Activated CD8-positive, alpha-beta memory T cell treated with anti-CD3 and anti-CD28 coated beads, Interleukin-2, amount 50 U/mL, for 48 hours (primary cell): ENCODE measurements at places on chromosomes 12 and 14.
A peak's percentile ranks its signal among the peaks of the same experiment; 100 is the strongest.

DNA sequence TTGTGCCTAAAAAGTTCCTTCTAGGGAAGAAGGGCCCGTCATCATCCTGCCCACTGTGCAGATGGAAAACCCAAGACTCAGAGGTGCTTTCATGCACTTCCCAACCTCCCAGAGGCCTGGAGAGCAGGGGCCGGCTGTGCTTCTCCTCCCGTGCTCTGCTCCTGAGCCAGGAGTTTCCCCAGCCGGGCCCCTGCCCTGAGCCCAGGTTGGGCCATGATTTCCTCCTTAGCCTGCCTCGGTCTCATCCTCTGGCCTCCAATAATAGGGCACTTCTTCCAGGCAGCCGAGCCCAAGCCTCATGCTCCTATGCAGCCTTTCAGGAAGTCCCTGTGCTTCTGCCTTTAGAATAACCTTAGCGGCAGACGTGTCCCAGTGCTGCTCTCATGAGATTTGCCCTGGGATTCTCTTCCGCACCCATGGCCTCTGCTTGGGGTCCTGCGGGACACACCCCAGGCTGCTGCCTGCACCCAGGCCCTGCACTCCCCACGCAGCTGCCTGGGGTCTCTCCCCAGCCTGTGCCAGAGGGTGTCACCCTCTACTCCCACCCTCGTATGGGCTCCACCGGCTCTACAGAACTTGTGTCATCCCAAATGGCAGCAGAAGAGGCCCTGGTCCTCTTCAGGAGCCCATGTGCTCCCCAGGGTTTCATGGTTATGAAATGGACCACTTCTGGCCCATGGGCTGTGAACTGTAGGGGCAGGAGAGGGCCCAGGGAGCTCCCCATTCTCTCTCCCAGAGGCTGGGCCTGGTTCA lies 359.3 kb downstream of the ADGRD1 start:
- DNase-seq, result no peak

GRCh38 chr14:55412676-55413075 lies 1.0 kb upstream of the ATG14 start:
- DNase-seq, result no peak

- DNase-seq, result peak; percentile 51
Measured at GRCh38 chr14:37594971-37595808, at the start of the genes FOXA1 and TTC6. Gene FOXA1 (minus strand): TSS chr14:37595249. CDS start chr14:37594972, 277 bp downstream. Gene TTC6 (plus strand): TSS chr14:37595629. CDS start chr14:37622065, 26,436 bp downstream.

- DNase-seq, result no peak
Measured at GRCh38 chr14:89011355-89012281, 187.2 kb downstream of the TTC8 start.

- DNase-seq, result no peak
Measured at GRCh38 chr12:64450711-64451486, 1.0 kb upstream of the TBK1 start.

DNA sequence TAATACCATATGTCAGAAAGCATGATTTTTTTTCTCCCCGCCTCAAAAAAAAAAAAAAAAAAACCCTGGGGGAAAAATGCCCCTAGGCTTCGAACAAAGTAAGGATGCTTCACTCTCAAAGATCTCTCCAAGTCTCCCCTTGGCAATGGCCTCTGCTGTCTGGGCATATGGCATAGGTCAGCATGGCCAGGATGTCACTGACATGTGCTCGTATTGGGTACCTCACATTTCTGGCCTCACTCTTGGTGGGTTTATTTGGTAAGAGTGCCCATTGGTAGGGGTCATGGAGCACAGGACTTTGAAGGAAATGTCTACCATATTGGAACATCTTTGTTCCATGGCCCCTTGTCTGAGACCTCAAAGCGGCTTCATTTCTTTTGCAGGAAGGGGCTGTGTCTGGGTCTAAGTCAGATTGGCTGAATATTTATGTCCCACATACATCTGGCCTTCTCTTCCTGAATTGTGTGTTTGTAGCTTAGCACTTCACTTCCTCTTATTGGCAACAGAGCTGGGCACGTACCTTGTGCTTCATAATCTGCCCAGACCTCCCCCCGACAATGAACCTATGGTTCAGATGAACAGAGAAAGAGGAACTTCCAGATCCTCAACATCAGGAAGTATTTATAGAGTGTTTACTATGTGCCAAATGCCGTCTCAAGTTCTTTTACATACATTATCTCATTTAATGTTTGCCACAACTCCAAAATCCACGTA lies 36.3 kb upstream of the OAS1 start:
- DNase-seq, result no peak

DNA sequence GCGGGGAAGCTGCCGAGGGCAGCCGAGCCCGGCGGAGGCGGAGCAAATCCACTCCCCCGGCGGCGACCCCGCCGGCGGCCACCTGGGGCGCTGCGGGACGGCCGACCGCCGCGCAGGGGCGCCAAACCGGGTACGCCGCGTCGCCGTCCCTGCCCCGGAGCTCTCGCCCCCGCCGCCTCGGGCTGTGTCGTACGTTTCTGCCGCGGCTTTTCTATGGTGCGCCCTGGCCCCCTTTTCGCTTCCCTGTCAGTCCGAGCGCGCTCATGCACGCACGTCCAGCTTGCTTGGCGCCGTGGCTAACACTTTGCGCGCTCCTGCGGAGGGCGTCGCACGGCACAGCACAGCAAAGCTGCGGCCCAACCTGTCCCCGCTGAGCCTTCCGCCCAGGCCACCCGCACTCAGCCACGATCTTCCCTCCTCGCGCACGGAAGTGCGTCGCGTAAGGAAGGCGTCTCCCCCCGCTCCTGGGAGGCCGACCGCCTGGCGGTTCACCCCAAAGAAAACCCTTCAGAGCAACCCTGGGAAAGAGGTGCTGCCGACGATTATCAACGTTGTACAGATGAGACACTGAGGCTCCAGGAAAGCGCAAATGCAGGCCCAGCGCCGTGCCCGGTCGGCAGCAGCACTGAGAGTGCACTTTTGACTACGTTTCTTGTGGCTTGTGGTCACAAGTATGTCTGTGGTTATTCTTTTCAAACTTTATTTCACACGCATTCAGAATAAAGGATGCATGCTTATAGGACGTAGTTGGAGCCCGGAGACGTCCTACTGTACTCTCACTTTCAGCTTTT lies at the start of gene HECTD1:
Gene HECTD1, minus strand, starts transcription at position 39 of the 791 bp plus-strand sequence. CDS start 1,857 bp downstream, outside the sequence.
- DNase-seq, result peak; percentile 93

DNA sequence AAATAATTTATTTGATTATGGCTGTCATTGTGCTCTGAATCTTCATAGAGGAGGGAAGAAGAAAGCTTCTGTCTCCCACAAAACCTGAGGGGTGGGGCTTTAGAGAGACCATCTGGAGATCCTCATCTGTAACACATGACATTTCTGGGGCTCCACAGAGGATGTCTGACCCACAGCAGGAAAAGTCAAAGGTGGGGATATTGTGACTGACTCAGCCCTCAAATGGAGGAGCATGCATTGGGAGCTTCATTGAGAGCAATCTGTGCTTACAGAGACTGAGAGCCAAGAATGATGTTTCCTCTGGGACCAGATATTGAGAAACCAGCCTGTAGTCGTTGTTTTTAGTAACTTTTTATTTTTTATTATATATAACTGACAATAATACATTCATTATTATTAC lies 158.7 kb downstream of the SYT1 start:
- no peak for DNase-seq

DNA sequence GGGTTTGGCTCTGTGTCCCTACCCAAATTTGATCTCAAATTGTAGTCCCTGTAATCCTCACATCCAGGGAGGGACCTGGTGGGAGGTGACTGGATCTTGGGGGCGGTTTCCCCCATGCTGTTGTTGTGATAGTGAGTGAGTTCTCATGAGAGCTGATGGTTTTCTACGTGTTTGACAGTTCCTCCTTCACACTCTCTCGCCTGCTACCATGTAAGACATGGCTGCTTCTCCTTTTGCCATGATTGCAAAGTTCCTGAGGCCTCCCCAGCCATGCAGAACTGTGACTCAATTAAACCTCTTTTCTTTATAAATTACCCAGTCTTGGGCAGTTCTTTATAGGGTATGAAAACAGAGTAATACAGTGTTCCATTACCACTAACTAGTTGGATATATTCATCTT lies 10.3 kb upstream of the LRRC23 start:
- DNase-seq, result no peak

GRCh38 chr14:103880348-103881267 lies 33.2 kb upstream of the PPP1R13B start:
- DNase-seq, result peak; percentile 61

GRCh38 chr14:106107703-106108102 lies 581.3 kb downstream of the TMEM121 start:
- DNase-seq, result no peak

DNA sequence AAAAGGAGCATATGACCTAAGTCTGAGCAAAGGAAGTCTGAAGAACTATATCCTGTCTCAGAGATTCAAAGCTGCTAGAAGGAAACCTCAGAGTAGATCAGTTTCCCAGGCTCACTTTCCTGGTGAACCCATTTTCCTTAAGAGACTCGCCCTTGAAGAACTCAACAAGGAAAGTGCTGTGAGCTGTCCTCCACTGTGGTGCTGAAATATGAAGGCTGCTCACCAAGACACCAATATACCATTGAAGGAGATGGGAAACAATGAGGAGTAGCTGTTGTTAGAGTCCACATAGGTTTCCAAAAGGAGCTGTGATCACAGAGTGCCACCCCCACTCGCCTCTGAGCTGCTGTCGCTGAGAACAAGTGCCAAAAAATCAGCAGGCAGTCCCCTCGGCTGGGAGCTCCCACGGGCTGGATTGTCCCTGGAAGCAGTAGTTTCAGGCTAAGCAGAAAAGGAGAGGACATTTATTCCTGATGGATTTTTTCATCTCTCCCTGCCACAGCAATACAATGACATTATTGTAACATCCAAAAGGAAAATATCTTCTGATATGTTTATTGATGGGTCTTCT lies 282.1 kb downstream of the RPS29 start:
- DNase-seq, result no peak

DNA sequence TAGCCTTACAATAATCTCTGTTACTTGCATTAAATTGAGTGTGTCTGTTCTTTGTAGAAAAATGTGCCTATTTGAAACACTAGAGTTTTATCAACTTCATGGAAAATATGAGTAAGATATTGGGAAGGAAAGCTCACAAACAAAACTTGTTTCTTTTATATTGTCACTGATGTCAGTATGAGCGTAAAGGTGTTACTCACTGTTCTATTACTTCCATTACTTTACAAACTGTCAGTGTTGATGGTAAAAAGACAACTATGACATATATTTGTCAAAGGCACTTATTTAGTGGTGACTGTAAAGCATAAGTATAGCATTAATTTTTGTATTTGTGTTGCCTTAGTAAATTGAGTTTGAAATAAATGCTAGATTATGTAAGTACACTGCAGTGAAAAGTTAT lies 193.7 kb upstream of the FLRT2 start:
- no peak for DNase-seq

GRCh38 chr14:50232276-50232642 lies 881 bp upstream of the SOS2 start:
- DNase-seq, result no peak

DNA sequence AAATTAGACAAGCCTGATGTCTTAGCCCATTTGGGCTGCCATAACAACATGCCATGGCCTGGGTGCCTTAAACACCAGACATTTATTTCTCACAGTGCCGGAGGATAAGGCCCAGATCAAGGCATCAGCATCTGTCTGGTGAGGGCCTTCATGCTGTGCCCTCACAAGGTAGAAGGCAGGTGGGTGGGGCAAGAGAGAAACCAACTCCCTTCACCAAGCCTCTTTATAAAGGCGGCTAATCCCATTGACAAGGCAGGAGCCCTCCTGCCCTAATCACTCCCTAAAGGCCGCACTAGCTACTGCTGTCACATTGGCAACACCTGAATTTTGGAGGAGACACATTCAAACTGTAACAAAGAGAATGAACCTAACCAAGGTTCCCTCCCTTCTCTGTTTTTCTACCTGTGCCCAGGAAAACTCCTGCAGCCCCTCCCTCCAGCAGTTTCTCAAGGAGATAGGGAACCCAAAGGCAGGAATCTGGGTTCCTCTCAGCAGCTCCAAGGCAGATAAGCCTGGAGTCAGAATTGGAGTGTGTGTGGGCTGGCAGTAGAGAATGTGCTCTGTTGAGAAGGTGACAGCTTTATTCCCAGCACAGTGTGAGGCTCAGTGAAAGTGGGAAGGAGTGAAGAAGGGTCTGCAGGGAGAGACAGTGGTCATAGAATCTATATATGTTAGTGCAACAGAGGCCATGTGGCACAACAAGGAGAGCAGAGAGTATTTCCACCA lies 21.7 kb upstream of the GPATCH2L start:
- no peak for DNase-seq

- peak; percentile 68 for DNase-seq
Measured at GRCh38 chr12:57241402-57242310, 9.3 kb downstream of the STAC3 start.

- peak; percentile 89 for DNase-seq
Measured at GRCh38 chr14:24171422-24172260, at the start of gene REC8. Gene REC8 (plus strand): TSS chr14:24172080. CDS start chr14:24172553, 473 bp downstream.

GRCh38 chr14:99931308-99931707 lies 133.9 kb upstream of the EVL start:
- DNase-seq, result no peak

DNA sequence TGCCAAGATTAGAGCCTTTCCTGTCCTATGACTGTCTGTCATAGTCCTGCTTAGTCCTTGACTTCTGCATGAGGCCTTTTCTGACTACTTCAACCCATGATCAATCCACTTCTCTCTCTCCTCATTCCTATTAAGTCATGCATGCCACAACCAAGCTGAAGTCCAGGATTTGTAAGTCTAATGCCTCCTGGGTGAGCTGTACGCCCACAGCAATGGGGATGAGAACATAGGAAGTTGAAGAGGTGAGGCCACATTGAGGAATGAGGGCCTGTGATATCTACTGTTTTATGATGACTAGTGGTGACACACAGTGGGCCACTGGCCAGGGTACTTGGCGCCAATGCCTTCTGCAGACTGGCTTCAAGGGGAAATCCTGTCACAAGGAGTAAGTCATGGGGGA lies 994.1 kb upstream of the TMEM132C start:
- DNase-seq, result no peak

- no peak for DNase-seq
Measured at GRCh38 chr12:110545812-110546211, 37.3 kb downstream of the PPTC7 start.

GRCh38 chr12:12181511-12181910 lies 85.3 kb downstream of the LRP6 start:
- DNase-seq, result no peak

GRCh38 chr12:6318440-6318879 lies 8.0 kb downstream of the PLEKHG6 start:
- DNase-seq, result no peak

- no peak for DNase-seq
Measured at GRCh38 chr14:61627612-61628011, 67.7 kb upstream of the HIF1A start.

DNA sequence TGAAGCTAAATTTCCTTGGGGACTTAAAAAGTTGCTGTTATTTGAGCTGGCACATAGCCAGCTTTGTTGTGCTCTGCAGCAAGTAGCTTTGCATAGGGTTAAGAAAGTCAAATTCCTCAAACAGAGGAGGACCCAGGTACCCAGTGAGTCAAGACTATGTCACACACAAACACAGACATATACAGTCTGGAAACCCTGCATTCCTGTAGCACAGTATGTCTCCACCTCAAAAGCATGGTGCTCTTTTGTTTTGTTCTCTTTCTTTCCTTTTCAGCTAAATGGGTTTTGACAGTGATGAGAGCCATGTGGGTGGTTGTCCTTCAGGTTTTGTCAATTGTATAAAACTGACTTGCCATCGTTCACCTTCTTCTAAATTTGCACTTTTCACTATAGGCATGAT lies 179.6 kb upstream of the DIO2 start:
- DNase-seq, result no peak

GRCh38 chr14:104432611-104433231 lies 146.8 kb upstream of the C14orf180 start:
- DNase-seq, result no peak
